ENCODE measurements at places on chromosomes 1 and 21.

- DNase-seq, result no peak
These were observed 146.4 kb upstream of the POU3F1 start for GRCh38 chr1:38193040-38193439.

- DNase-seq, result no peak
These were observed 38.0 kb downstream of the NFIA start for GRCh38 chr1:61120246-61120840.

DNA sequence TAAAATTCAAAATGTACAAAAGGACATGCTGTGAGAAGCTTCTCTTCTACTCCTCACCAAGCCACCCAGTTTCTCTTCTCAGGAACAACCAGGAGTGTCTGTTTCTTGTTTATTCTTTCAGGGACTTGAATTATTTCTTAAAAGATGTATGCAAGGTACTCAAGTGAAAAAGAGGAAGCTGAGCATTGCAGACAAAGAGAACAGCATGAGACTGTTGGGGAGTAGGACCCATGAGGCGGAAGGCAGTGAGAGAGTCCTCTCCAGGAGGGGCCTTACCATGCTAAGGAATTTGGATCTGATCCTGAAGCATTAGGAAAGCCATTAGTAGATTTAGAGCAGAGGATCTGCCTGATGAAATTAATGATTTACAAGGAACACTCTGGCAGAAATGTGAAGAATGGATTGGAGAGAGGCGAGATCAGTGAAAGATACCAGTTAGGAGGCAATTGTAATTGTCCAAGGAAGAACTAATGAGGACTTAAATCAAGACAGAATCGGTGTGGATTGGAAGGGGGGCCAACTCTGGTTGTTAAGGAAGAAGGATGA, 14.7 kb upstream of the SSX2IP start:
- no peak for DNase-seq

DNA sequence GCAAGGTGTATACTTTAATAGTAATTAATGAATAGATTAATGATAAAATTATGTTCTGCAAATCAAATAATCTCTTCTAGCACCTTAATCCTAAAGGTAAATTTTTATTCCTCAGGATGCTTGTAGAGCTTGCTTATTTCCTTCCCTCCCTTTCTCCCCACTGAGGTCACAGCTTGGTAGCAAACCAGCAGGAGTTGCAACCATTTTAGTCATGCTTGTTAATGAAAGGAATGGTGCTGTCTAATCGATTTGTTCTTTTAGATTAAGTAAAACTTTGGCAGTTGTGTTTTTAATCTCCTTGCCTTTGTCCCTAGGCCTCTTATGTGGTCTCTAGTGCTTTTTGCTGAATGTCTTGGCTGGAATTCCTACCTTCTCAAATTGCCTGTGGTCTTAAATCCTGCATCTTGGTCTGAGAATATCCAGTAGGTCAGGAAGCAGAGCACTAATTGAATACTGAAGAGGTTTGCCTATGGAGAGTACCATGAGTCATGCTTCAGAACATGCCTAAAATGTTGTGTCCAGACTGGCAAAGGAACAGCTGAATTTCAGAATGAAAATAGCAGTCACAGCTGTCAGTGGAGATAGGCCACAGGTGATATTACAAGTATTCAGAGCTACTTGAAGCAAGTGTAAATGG, 36.3 kb upstream of the RWDD3 start:
- DNase-seq, result no peak

DNA sequence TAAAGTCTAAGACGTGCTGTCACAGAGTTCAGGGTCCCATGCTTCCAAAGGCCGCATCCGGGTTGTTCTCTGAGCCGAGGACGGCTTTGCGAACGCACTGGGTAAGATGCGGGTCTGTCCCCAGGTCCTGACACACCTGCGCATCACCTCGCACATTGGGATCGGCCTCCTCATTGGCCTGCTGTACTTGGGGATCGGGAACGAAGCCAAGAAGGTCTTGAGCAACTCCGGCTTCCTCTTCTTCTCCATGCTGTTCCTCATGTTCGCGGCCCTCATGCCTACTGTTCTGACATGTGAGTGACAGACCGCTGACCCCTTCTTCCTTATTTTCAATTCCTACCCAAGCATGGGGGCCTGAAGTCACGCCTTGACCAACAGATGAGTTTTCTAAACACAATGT, 25.3 kb downstream of the TFF3 start:
- DNase-seq, result no peak

- no peak for DNase-seq
These were observed 31.0 kb downstream of the TRIT1 start for GRCh38 chr1:39852214-39852791.

- DNase-seq, result no peak
These were observed 50.5 kb upstream of the ZYG11A start for GRCh38 chr1:52792036-52792435.

All from iPS DF 19.7 (cell line).